ENCODE measurements at places on chromosomes 4 and X. TPM values are rescaled to one million over a fixed set of nuclear protein-coding genes. Genes with fewer than 3 reads are reported as not detected.

Gene DAPP1
- 18.3 TPM for total RNA-seq

Gene TCP11X1
- not detected for total RNA-seq

Gene VEGFC
- 11.0 TPM for total RNA-seq

Gene RHOXF1
- not detected for total RNA-seq

Gene NUDT10
- 3.2 TPM for total RNA-seq

Gene NRK
- total RNA-seq: 19.3 TPM

Gene TCP11X2
- not detected for total RNA-seq

Gene FREM3
- not detected for total RNA-seq

Gene GDPD2
- total RNA-seq: not detected

Gene PAGE4
- not detected for total RNA-seq

Gene VCX2
- not detected for total RNA-seq

Gene SFRP2
- not detected for total RNA-seq

Gene PTPN13
- total RNA-seq: 19.8 TPM

Gene SCOC
- 68.3 TPM for total RNA-seq

Gene ARMCX2
- total RNA-seq: 29.4 TPM

Gene ETDA
- total RNA-seq: not detected

Gene ZCCHC18
- 0.63 TPM for total RNA-seq

Gene NEUROG2
- total RNA-seq: not detected

Gene MAGED4
- total RNA-seq: 13.2 TPM

Gene FHIP1A
- total RNA-seq: 8.5 TPM

Gene CDKL2
- 3.6 TPM for total RNA-seq

Gene PHEX
- 0.07 TPM for total RNA-seq

Gene MAGEA8
- total RNA-seq: not detected

Gene CYP4V2
- total RNA-seq: 8.7 TPM

Gene SLAIN2
- total RNA-seq: 42.8 TPM

Gene PAGE5
- not detected for total RNA-seq

Gene RTL3
- 0.06 TPM for total RNA-seq

Gene NSG1
- total RNA-seq: 1.6 TPM

Gene PNMA5
- total RNA-seq: not detected

Gene ZNF185
- 41.6 TPM for total RNA-seq

Gene CLIC2
- total RNA-seq: not detected

Gene GAGE1
- not detected for total RNA-seq

Gene NLGN3
- not detected for total RNA-seq

Gene AMTN
- not detected for total RNA-seq

Gene ASB11
- total RNA-seq: not detected

Gene SMPX
- not detected for total RNA-seq

Gene CSAG3
- total RNA-seq: not detected

Gene ATP2B3
- total RNA-seq: not detected

Gene GBA3
- total RNA-seq: 0.63 TPM

All from epithelial cell of proximal tubule (primary cell).